ENCODE measurements at places on chromosomes 11 and 22. TPM values are rescaled to one million over a fixed set of nuclear protein-coding genes. Genes with fewer than 3 reads are reported as not detected.

Gene CD82
- 67.6 TPM for total RNA-seq

Gene OR51E1
- 1.5 TPM for total RNA-seq

Gene SCN2B
- not detected for total RNA-seq

- DNase-seq = no peak
Measured at GRCh38 chr11:68505596-68505995, 45.0 kb downstream of the PPP6R3 start.

DNA sequence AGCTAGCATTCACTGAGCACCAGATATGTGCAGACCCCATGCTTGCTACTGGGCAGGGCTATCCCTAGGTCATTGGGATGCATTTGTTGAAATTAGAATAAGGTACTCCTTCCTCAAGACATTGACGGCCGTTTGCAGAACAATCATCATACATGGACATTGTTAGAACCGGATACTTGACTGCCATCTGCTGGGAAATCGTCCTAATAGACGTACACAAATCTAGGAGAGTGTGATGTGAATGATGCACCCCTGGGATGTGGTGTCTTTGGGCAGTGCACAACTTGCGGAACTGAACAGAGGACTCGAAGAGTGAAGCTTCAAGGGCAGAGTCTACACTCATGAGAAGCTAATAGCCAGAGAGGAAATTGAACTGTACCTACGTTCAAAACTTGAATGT, 35.9 kb downstream of the MYO18B start:
- no peak for DNase-seq

Data from mesenteric fat pad (tissue), 1 donor.